ENCODE measurements at places on chromosomes 5 and 9. TPM values are rescaled to one million over a fixed set of nuclear protein-coding genes. Genes with fewer than 3 reads are reported as not detected.
A peak's percentile ranks its signal among the peaks of the same experiment; 100 is the strongest.

The PCDHB14 gene
- total RNA-seq, result 0.15 TPM

The SLC23A1 gene
- total RNA-seq, result not detected

The TRIM14 gene
- total RNA-seq, result 86.2 TPM

The IFNB1 gene
- total RNA-seq, result not detected

DNA sequence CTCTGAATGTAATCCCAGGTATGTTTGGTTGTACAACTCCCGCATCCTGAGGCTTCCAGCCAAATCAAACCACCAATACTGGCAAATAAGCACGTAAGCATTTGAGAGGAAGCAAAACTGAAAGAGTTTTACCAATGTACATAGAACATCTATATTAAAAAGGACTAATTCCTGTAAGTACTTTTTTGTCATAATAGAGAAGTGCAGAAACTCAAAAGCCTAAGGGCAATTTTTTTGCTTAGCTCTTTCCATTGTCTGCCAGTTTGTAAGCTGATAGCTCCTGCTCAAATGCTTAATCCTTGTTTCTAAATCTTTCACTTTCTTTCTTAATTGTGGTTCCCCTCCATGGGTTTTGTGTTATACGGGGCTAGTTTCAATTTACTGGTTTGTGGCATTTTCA, 1151.8 kb downstream of the CDH12 start:
- H3K36me3 ChIP-seq, result no peaks in the 10 kb centered on the region
- H3K27ac ChIP-seq, result no peak overlapping the region
- no peaks in the 10 kb centered on the region for H3K4me1 ChIP-seq
- no peak overlapping the region for H3K4me3 ChIP-seq

- DNase-seq, result peak; percentile 63
- H3K36me3 ChIP-seq, result no peaks in the 10 kb centered on the region
- H3K27me3 ChIP-seq, result no peaks in the 10 kb centered on the region
- H3K4me1 ChIP-seq, result peaks cover 53% of the 10 kb centered on the region
- peak overlapping the region; percentile 76 for H3K27ac ChIP-seq
Observed at GRCh38 chr9:131394464-131395156, 724 bp downstream of the PRRC2B start.

DNA sequence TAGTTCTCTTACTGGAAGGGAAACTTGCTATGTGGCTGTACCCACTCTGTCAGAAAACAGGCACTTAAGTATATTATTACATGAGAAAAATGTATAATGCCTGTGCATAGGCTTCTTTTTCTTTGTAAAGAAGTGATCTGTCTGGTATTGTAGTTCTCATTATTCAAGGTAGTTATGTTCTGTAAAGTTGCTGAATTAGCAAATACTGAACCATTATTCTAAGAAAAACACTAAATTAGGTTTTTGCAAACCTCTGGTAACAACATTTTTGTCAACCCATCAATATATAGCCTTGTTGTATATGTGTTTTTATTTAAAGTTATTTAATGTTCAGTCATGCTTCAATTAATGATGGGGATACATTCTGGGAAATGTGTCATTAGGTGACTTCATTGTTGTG, 8.8 kb downstream of the RAD17 start:
- H3K27ac ChIP-seq, result no peak overlapping the region
- no peaks in the 10 kb centered on the region for H3K4me1 ChIP-seq
- H3K4me3 ChIP-seq, result no peak overlapping the region
- DNase-seq, result no peak
- peaks cover 6% of the 10 kb centered on the region for H3K36me3 ChIP-seq
- H3K27me3 ChIP-seq, result no peaks in the 10 kb centered on the region

- DNase-seq, result no peak
- no peaks in the 10 kb centered on the region for H3K36me3 ChIP-seq
- no peaks in the 10 kb centered on the region for H3K4me1 ChIP-seq
- no peak overlapping the region for H3K27ac ChIP-seq
- no peaks in the 10 kb centered on the region for H3K27me3 ChIP-seq
Observed at GRCh38 chr5:27318701-27319100, 280.3 kb upstream of the CDH9 start.

GRCh38 chr5:173480896-173481295, 135.6 kb downstream of the BOD1 start:
- no peak for DNase-seq
- H3K36me3 ChIP-seq, result no peaks in the 10 kb centered on the region
- H3K27ac ChIP-seq, result no peak overlapping the region
- no peak overlapping the region for H3K4me3 ChIP-seq

- H3K36me3 ChIP-seq, result no peaks in the 10 kb centered on the region
- H3K4me3 ChIP-seq, result no peak overlapping the region
- DNase-seq, result no peak
- H3K27ac ChIP-seq, result no peak overlapping the region
Observed at GRCh38 chr9:133261753-133262120, 13.3 kb downstream of the ABO start.

GRCh38 chr9:108836319-108836718, 19.5 kb downstream of the ACTL7B start:
- no peak overlapping the region for H3K4me3 ChIP-seq
- no peaks in the 10 kb centered on the region for H3K4me1 ChIP-seq
- no peaks in the 10 kb centered on the region for H3K27me3 ChIP-seq
- no peak overlapping the region for H3K27ac ChIP-seq
- no peaks in the 10 kb centered on the region for H3K36me3 ChIP-seq

DNA sequence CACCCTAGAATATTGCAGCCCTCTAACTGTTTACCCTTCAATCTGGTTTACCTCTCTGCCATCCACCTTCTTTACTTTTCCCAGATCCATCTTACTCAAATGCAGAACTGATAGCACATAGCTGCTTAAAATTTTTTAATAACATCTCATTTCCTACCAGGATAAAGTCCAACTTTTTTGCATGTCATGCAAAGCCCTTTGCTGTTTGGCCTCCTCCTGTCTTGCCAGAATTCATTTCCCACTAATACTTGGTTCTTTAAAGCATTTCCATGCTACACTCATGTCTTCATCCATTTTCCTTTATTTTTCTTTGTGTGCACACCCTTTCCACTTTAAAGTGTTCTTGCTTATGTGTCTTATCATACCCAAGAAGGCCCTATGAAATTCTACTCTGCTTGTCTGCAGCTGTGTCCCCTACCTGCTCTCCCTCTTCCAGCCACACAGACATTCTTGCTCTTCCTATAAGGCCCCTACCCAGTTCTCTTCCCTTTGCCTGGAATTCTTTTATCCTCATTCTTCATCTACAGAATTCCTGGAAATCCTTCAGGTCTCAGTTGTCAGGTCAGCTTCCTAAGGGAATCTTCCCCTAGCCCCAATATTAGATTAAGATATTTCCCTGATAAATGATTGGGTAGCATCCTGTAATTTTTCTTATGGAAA, 50.3 kb downstream of the TLE4 start:
- no peak for DNase-seq
- no peaks in the 10 kb centered on the region for H3K36me3 ChIP-seq
- peaks cover 27% of the 10 kb centered on the region for H3K4me1 ChIP-seq
- no peak overlapping the region for H3K27ac ChIP-seq
- H3K27me3 ChIP-seq, result no peaks in the 10 kb centered on the region

DNA sequence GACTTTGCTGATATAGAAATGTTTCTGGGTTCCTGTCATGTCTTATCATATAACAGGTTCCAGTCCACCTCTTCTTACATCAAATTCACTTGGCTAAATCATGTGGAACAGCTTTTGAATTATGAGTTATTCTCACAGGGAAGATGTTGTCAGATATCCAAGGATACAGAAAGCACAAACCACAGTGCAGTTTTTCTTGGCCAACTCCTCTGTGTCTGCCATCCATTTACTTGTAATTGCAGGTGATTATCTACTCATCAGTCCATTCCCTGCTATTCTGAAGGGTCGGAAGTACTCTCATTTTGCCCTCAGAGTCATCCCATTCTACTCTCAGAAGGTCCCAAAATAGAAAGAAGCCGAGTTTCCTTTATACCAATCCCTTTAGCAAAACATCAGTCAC, 10.0 kb downstream of the MARCHF11 start:
- no peaks in the 10 kb centered on the region for H3K27me3 ChIP-seq
- H3K36me3 ChIP-seq, result no peaks in the 10 kb centered on the region
- H3K4me3 ChIP-seq, result no peak overlapping the region
- no peaks in the 10 kb centered on the region for H3K4me1 ChIP-seq
- DNase-seq, result no peak
- H3K27ac ChIP-seq, result no peak overlapping the region

DNA sequence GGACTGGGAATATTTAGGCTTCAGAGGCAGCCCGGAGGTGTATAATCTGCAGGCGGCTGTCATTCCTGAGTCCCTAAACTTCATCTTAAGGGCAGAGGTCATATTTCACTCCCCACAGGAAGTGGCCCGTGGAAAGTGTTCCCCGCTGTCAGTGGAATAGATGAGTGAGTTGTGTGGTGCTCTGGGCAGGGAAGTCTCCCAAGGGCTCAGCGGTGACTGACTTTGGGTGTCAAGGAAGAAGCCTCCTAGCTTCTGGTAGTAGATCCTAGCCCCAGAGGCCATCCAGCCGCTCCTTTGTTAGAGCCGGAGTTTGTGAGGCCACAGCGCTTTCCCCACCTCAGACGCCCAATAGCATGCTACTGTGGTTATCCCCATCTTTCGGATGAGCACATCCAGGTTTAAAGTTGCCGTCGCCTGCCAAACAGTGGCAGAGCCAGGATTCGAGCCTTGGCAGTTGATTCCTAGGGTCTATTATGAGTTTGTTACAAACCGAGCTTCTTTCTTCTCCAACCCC, 38.9 kb upstream of the TIFAB start:
- H3K27ac ChIP-seq, result no peak overlapping the region
- no peak for DNase-seq
- H3K4me3 ChIP-seq, result no peak overlapping the region
- H3K36me3 ChIP-seq, result no peaks in the 10 kb centered on the region

- no peaks in the 10 kb centered on the region for H3K36me3 ChIP-seq
- H3K4me3 ChIP-seq, result no peak overlapping the region
- H3K4me1 ChIP-seq, result no peaks in the 10 kb centered on the region
- H3K27ac ChIP-seq, result no peak overlapping the region
- DNase-seq, result no peak
Observed at GRCh38 chr5:10856683-10857337, 95.8 kb upstream of the DAP start.

DNA sequence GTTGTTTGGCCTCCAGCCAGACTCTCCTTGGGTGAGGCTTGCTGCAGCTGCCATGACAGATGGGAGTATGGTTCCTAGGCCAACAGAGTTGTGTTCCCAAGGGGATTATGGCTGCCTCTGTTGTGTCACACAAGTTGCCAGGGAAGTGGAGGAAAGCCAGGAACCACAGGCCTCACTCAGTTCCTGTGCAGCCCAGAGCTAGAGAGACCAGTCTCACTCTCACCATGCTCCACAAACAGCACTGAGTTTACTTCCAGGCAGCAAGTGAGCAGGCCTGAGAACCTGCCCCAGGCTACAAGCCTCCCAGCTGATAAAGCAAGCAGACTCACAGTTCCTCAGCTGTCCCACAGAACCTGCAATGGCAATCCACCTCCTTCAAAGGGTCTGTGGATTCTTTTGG, 273.6 kb upstream of the TAS2R1 start:
- H3K27ac ChIP-seq, result no peak overlapping the region
- no peak for DNase-seq
- H3K4me3 ChIP-seq, result no peak overlapping the region
- no peaks in the 10 kb centered on the region for H3K36me3 ChIP-seq

DNA sequence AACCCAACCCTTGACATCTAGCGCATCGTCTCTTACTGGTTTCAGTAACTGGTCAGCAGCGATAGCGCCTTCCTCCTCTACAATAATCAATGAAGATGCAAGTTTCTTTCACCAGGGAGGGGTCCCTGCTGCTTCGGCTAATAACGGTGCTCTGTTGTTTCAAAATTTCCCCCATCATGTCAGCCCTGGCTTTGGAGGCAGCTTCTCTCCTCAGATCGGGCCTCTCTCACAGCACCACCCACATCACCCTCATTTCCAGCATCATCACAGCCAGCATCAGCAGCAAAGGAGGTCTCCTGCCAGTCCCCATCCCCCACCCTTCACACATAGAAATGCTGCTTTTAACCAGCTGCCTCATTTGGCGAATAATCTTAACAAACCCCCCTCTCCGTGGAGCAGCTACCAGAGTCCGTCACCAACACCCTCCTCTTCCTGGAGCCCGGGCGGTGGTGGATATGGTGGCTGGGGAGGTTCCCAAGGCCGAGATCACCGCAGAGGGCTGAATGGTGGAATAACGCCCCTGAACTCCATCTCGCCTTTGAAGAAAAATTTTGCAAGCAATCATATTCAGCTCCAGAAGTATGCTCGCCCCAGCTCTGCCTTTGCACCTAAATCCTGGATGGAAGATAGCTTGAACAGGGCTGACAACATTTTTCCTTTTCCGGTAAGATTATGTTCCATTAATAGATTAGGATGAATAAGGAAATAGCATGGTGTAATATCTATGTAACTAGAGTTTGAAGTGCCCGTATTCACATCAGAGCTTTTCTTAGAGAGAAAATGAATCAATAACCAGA, 2.2 kb downstream of the CPEB4 start:
- H3K36me3 ChIP-seq, result no peaks in the 10 kb centered on the region
- DNase-seq, result no peak
- H3K4me3 ChIP-seq, result peak overlapping the region; percentile 8
- peaks cover 74% of the 10 kb centered on the region for H3K4me1 ChIP-seq
- H3K27ac ChIP-seq, result no peak overlapping the region

GRCh38 chr9:2012347-2012746, 2.8 kb upstream of the SMARCA2 start:
- no peak overlapping the region for H3K27ac ChIP-seq
- no peaks in the 10 kb centered on the region for H3K36me3 ChIP-seq
- H3K4me3 ChIP-seq, result no peak overlapping the region
- peaks cover 10% of the 10 kb centered on the region for H3K4me1 ChIP-seq

DNA sequence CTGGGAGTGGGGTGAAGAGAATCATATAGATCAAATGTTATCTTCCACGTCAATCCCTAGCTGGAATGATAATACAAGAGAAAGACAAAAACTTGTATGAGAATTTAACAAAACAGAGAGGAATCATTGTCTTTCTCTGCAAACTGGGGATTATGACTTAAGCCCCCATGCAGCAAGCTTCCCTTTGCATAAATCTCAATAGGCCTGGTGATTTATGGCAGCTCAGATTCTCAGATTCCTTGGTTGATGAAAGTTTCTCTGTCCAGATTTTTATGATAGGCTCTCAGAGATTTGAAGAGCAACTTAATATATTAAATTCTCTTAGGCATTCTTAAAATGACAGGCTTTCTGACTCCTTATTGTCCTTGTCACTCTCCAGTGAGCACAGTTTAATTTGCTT, 56.0 kb downstream of the RASGRF2 start:
- no peaks in the 10 kb centered on the region for H3K27me3 ChIP-seq
- no peaks in the 10 kb centered on the region for H3K36me3 ChIP-seq
- no peak overlapping the region for H3K4me3 ChIP-seq
- H3K4me1 ChIP-seq, result peaks cover 48% of the 10 kb centered on the region
- DNase-seq, result no peak

GRCh38 chr9:132230605-132231004, 68.7 kb downstream of the NTNG2 start:
- no peak overlapping the region for H3K27ac ChIP-seq
- H3K4me1 ChIP-seq, result no peaks in the 10 kb centered on the region
- no peak for DNase-seq
- no peaks in the 10 kb centered on the region for H3K36me3 ChIP-seq
- no peaks in the 10 kb centered on the region for H3K27me3 ChIP-seq

Data from CD4-positive, alpha-beta memory T cell (primary cell).